ENCODE measurements at places on chromosomes 2 and 18.

GRCh38 chr2:1754461-1755170, 10.3 kb upstream of the PXDN start:
- no peak for DNase-seq

DNA sequence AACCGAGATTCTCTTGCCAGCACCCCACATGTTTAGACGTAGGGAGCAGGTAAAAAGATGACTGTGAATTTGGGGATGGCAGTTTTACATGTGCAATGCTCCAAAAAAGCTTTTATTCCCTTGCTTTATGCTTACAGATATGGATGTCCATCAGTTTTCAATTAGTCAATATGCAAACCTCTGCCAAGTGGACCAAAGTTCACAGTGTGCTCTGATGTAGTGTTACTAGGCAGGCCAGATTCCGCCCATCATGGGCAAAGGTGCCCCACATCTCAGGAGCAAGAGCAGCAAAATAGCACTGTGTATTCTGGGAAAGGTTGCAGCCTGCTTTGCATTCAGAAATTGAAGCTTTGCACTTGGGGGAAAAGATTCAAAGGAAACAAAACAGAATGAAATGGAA, 329.7 kb upstream of the ZEB2 start:
- DNase-seq: no peak

DNA sequence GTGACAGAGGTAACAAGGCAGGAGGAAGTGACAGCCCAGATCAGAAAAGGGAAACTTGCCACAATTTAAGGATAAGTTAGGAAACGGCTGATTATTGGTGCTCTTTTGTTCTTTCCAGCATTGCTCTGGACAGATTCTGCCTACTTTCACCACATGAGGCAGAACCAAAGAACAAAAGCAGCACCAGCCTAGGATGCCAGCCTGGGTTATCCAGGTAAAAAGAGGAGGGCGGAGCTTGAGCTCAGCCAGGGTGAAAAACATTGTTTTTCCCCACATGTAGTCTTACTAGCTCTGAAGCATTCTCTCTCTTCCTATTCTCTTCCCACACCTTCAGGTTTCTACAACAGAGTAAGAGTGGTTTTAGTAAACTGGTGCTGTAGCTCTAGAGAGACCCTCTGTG, 300.5 kb downstream of the TMX3 start:
- no peak for DNase-seq

GRCh38 chr2:81481242-81481993, 1176.9 kb upstream of the LRRTM1 start:
- no peak for DNase-seq

- no peak for DNase-seq
Measured at GRCh38 chr2:219073413-219074129, 12.8 kb upstream of the IHH start.

- no peak for DNase-seq
Measured at GRCh38 chr2:190545555-190546385, 11.2 kb upstream of the NEMP2 start.

GRCh38 chr2:214100488-214100887, 310.4 kb upstream of the VWC2L start:
- DNase-seq: no peak

DNA sequence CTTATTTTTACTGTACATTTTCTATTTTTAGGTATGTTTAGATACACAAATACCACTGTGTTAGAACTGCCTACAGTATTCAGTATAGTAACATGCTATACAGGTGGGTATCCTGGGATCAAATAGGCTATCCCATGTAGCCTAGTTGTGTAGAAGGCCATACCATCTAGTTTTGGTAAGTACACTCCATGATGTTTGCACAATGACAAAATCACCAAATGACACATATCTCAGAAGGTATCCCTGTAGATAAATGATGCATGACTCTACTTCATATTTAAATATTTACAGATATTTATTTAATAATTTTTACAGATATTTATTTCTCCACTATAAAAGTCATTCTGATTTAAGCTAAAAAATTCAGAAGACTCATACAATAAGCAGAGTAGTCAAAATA, 233.8 kb upstream of the OSR1 start:
- no peak for DNase-seq

DNA sequence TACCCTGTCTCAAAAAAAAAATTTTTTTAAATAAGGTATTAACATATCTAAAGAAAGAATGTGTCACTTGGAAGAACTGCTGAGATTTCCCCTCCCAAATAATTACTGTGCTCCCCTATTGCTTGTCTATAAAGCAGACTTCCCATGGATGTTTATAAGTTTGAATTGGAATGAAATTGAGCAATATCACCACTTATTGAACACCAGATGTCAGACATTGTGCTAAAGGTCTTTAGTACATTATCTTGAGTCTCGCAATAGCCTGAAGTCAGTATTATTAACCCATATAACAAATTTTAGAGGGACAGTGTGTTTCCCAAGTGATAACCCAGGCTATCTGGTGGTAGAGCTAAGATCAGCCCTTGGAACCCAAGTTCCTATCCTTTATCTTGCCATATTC, 102.9 kb upstream of the MSH2 start:
- no peak for DNase-seq
